ENCODE measurements at places on chromosomes 7 and 10.

DNA sequence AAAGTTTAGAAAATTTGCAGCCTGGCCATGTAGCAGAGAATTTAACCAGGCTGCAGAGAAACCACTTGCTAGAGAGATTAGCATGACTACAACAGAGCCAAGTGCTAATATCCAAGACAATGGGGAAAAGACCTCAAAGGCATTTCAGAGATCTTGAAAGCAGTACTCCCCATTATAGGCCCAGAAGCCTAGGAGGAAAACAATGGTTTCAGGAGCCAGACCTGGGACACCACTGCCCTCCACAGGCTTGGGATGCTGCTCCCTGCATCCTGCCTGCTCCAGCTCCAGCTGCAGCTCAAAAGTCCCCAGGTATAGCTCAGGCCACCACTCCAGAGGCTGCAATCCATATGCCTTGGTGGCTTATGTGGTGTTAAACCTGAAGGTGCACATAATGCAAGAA, 101.5 kb upstream of the TMEM72 start:
- DNase-seq = no peak

- DNase-seq = peak; percentile 5
These were observed 22.2 kb upstream of the EXOC4 start for GRCh38 chr7:133230591-133231194.

DNA sequence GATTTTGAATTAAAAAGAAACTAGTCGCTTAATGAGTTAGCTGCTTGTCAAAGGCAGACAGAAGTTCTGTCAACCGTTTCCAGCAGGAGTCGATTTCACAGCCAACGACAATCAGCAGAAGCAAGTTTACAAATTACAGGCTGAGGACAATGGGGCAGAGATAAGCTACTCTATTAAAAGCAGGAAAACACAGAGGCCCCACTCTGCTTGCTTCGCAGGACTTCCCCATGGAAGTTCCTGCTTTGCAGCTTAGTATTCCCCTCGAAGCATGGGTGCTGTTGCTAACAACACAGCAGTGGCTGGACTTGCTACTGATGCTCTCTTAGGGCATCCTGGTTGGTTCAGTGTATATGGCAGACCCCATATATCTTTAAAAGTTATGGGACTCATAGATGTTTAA, 50.8 kb upstream of the KLF6 start:
- DNase-seq = no peak

DNA sequence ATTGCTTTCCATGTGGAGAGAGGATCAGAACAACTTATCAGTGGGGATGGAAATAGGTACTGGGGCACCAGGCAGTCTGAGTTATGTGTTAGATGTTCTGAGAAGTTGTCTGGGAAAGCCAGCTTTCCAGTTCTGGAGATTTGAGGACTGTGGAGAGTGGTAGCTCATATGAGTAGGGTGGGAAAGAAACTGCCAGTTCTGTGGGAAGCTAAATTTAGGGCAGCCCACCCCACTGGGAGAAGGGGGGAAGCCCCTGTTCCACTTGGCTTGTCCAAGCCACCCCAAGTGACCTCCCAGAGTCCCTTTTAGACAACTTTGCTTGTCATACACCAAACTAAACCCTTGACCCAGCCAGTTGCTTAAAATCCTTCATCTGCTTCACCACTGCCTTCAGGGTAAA, 189.5 kb downstream of the REEP3 start:
- DNase-seq = no peak

DNA sequence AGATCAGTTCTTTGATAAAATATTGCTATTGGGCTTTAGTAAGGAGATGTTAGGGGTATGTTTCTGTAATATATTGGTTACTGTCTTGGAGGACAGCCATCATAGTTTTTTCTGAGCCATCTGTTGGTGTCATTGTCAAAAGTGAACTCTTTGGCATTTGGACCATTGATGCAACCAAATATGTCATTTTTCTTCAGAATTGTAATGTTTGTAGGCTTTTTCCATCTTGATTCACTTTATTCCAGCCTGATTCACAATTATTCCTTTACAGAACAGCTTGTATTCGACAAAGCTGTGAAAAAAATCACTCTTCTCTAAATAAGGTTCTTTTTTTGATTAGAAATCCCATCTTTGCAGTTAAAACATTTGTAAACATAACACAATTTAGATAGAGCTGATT, 37.4 kb downstream of the SMNDC1 start:
- DNase-seq = no peak

- no peak for DNase-seq
These were observed 257.1 kb downstream of the SFMBT2 start for GRCh38 chr10:7153750-7154149.

GRCh38 chr10:71357792-71358265, 38.8 kb downstream of the SLC29A3 start:
- no peak for DNase-seq

- no peak for DNase-seq
These were observed 267.4 kb downstream of the ADK start for GRCh38 chr10:74418285-74418872.

GRCh38 chr10:103612462-103613365, 119.2 kb downstream of the NEURL1 start:
- DNase-seq = no peak

DNA sequence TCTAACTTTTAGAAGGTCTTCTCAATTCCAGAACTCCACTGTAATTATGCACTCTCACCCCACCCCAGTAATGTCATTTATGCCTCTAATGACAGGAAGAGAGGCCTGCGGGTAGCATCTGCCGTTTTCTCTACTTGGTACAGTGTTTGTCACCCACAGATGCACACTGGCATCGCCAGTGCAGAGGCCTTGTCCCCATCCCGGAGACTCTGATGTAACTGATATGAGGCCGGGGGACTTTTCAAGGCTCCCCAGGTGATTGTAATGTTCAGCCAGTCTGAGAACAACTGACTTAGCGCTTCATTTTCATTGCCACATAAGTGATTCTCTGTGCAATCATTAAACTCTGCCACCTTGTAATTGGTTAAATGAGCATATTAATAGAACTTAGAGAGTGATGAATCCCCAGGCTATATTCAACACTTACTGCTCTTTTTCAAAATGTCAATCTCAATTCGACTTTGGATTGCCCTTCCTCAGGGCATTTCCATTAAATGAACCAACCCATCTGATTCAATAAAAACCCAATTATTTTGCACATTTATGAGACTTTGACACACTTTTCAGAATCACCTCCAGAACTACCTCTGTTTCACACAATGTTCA, 113.2 kb downstream of the HERPUD2 start:
- no peak for DNase-seq

DNA sequence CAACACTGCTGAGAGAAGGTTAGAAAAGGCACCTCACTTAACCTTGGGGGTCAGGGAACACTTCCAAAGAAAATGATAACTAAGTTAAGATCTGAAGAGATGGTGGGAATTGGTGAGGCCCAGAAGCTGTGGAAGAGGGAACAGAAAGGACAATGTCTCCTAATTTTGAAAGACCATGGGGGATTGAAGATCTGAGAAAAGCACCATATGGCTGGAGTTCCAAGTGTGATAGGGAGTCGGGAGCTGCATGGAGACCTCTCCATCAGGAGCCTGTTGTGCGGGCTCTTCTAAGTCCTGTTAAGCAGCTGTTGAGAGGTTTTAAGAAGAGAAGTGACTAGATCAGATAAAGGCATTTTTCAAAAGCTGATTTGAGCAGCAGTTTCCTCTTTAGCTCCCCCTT, 254.3 kb downstream of the CDK14 start:
- no peak for DNase-seq

GRCh38 chr10:6250745-6251144, 48.0 kb downstream of the PFKFB3 start:
- DNase-seq = no peak

DNA sequence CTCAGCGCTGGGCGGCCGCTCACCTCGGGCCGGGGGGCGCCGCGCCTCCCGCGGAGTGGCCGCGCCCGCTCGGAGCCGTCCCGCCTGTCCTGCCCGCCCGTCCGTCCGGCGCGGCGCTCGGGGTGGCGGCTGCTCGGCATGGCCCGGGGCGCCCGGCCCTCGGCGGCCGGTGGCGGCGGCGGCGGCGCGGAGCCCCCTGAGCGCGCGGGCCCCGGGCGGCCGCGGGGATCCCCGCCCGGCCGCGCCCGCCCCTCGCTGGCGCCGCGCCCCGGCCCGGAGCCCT, 338 bp downstream of the SDK1 start:
- no peak for DNase-seq

GRCh38 chr7:2019711-2020511, 212.8 kb downstream of the MAD1L1 start:
- no peak for DNase-seq

DNA sequence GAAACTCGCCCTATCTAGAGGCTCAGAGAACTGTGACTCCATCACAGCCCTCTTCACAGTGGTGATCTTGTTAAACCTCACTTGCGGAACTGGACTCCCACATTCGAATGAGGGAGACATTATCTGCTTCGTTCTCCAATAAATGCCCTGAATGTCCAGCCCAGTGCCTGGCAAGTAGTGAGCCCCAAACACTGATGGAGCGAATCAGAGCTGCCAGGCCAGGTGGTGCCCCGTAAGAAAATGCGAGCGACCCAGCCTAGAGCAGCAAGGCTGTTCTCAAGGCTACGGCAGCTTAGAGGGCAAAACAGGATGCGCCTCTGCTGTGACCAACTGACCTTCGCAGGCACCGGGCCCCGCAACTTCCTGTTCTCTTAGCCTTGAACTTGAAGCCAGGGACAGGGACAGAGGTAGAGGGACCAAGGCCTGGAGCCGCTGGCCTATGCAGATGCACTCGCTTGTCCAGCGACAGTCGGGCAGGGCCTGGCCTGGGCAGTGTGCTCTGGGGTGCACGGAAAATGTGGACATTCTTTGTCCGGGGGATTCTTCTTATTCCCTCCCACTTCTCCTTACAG, 217.6 kb downstream of the TCERG1L start:
- DNase-seq = no peak

- no peak for DNase-seq
These were observed 287.4 kb downstream of the CACNA2D1 start for GRCh38 chr7:82156168-82156567.

All from activated naive CD8-positive, alpha-beta T cell treated with anti-CD3 and anti-CD28 coated beads, Interleukin-2, amount 50 U/mL, for 16 hours (primary cell).